ENCODE measurements at places on chromosomes 16 and 17. TPM values are rescaled to one million over a fixed set of nuclear protein-coding genes. Genes with fewer than 3 reads are reported as not detected.

Gene MYH10
- total RNA-seq = 49.9 TPM

Gene MRPL58
- 46.7 TPM for total RNA-seq

Gene NOL11
- total RNA-seq = 32.4 TPM

Gene GAST
- not detected for total RNA-seq

Gene C17orf78
- total RNA-seq = not detected

Gene ZKSCAN2
- 5.8 TPM for total RNA-seq

Gene TBC1D3D
- 0.41 TPM for total RNA-seq

Gene KRTAP2-1
- not detected for total RNA-seq

DNA sequence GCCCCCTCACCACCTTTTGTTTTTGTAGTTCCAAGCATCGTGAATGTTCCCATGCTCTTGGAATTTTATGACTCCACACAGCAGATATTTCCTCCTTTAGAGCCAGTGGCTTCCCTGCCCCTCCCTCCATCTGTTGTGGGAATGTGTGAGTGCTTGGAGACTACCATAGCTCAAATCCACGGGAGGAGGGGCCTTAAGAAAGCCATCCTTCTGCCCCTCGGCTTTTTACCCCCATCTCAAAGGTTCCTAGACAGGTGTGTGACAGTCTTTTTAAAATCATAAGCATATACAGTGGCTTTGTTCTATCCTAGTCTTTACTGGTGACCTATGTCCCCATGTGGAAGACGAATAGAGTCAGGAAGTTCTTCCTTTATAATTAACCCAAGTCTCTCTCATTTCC is 47.2 kb downstream of the YPEL2 start:
- no peak for DNase-seq

- DNase-seq = peak; percentile 6
Measured at GRCh38 chr17:79627184-79627765, 16.4 kb upstream of the RBFOX3 start.

- DNase-seq = no peak
Measured at GRCh38 chr17:47810200-47810821, 11.3 kb downstream of the OSBPL7 start.

GRCh38 chr17:40404003-40404402 is 13.7 kb downstream of the TOP2A start:
- no peak for DNase-seq

DNA sequence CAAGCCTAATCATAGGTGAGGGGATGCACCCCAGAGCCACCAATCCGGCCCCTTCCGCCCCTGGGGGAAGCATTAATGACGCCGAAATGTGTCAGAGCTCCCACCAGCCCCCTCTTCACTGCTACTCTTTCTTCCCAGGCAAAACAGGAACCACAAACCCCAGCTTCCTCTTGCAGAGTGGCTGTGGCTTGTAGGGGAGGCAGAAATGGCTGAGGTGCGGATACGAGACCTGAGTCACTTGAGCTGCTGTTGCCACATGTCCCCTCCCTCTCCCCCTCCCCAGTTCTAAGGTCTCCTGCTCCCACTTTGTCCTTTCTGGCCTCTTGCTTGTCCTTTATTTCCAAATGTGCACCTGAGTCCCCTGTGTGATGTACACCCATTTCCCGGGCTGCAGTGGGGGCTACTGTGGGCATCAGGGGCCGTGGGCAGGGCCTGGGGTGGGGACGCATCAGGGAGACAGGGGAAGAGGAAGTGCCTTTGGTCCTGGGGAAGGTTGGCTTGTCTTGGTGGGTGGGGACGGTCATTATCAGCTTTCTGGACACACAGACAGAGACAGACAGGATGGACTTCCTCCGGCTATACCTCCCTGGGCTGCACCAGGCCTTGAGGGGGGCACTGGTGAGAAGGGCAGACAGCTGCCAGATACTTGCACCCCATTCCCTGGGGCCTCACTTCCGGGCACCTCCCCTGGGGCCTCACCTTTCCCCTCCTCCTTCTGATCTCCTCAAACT is at the start of gene APOBR:
TSS of gene APOBR (plus strand) at position 523 of the 731 bp plus-strand sequence. CDS start at position 562, 39 bp downstream.
- DNase-seq = peak; percentile 53

DNA sequence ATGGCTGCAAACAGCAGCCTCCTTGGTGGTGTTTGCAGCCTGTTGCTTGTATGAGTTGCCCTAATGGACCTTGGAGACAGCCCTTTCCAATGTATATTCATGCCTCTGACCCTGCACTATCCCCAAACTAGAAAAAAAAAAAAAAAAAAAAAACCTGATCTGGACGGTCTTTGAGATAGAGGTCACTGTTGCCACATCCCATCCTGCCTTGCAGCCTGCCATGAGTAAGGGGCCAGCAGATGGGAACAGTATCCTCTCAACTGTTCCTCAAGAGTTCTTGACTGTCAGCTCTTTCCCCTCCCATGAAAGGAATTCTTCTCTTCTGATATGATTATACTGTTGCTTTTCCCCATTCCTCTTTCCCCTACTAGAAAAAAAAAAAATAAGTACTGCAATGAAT is 152.4 kb downstream of the SSH2 start:
- no peak for DNase-seq

GRCh38 chr16:77913738-77914253 is 108.6 kb upstream of the CLEC3A start:
- no peak for DNase-seq

- no peak for DNase-seq
Measured at GRCh38 chr17:29091606-29092289, 48.8 kb downstream of the PIPOX start.

DNA sequence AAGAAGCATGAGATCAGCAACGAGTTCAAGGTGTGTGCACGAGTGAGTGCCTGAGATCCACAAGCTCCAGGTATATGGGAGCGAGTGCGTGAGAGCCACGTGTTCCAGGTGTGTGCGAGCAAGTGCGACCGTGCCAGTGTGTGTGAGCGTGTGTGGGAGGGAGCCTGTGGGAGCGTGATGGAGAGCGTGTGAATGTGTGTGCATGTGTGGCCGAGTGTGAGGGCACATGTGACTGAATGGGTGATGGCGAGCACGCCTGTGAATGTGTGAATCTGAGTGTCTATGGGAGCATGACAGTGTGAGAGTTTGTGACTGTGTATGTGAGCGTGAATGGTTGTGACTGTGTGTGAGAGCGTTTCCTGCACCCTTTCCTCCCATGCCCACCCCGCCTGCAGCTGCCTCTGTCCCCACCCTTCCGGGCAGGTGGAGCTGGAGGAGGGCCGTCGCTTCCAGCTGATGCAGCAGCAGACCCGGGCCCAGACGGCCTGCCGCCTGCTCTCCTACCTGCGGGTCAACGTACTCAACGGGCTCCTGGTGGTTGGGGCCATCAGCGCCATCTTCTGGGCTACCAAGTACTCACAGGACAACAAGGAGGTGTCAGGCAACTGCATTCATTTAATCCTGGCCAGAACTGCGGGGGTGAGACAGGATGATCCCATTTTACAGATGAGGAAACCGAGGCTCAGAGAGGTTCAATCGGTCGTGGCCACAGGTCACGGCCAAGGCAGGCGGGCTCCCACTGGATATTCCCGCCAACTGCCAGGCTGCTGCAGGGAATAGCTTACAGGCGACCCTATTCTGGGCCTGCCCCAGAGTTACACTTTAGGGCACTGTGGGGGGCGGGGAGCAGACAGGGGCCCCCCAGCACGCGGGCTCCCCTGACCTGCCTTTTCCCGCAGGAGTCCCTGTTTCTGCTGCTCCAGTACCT is 3.7 kb downstream of the TMC8 start:
- DNase-seq = peak; percentile 58

- no peak for DNase-seq
Measured at GRCh38 chr17:78374189-78374588, 4.3 kb upstream of the PGS1 start.

- no peak for DNase-seq
Measured at GRCh38 chr16:80151722-80152111, 389.1 kb upstream of the DYNLRB2 start.

- peak; percentile 46 for DNase-seq
Measured at GRCh38 chr16:84184775-84185174, 2.1 kb downstream of the TAF1C start.

GRCh38 chr16:70765491-70765890 is 35.5 kb downstream of the VAC14 start:
- DNase-seq = no peak

- DNase-seq = no peak
Measured at GRCh38 chr16:3988011-3988410, 107.5 kb upstream of the CREBBP start.

- DNase-seq = no peak
Measured at GRCh38 chr16:54493594-54493993, 207.0 kb upstream of the IRX3 start.

GRCh38 chr16:10067835-10068234 is 114.4 kb downstream of the GRIN2A start:
- no peak for DNase-seq

GRCh38 chr17:17985555-17985954 is 12.9 kb downstream of the DRC3 start:
- no peak for DNase-seq

DNA sequence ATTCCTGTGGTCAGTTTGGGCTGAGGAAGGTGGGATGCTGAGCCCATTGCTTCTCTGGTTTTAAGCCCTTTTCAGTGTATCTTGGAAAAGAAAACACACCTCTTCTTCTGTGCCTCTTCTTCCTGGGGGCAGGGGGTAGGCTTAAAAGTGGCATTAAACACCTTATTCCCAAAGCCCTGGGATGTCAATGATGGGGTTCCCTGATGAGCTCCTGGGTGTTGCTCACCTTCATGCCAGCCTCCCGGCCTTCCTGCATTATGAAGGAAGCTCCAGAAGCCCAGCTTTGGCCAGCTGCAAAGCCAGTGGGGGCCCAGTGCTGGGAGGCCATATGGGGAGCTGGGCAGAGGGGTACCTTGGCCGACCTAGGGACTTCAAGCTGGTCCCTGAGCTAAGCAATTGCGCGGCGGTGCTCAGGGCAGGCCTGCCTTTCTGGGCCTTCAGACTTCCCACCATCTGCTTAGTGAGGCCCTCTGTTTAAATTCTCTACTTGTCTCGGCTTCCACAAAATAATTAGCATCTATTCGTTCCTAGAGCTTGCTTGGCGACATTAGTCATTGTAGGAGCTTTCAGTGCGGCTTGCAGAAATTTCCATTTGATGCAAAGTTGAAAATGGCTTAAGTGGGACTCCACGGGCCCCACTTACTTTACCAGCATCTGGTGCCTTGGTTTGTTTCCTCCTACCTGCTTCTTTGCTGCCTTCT is 121.7 kb upstream of the NLRP1 start:
- no peak for DNase-seq

GRCh38 chr17:36027761-36028160 is 10.0 kb upstream of the CCL23 start:
- no peak for DNase-seq

DNA sequence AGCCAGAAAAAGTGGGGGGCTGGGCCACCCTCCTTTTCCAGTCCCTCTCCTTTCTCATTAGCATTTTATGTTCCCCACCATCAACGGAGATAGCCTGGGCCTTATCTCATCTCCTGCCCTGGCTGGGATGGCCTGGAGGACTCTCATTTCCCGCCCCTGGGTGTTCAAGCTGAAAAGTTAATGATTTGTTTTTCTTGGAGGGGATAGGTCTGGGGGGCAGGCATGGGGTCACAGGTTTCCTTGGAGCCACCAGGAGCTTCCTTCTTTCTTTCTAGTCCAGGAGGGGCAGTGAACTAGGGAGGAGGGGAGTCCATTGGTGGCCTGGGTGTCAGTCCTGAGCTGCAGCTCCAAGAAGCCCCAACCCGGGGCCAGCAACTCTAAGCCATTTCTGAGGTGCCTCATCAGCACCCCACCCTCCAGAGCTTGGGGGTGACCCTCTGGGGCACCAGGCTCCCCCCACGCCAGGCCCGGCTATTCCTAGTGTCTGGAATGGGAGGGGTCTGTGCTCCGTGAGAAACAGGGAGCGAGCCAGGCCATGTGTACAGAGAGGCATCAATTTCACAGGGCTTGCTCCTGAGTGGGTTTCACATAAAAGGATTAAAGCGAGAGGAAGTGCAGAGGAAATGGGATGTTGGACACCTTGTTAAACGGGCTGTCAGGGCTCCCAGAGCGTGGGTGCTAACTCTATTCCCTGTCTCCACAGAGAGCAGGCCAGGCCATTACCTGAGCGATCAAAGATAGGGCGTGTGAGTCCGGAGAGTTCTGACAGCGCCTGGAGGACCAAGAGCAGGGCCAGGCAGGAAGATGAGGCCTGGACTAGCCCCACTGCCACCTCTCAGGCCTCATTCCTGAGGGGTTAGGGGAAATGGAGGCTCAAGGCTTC is 90.6 kb upstream of the LHX1 start:
- no peak for DNase-seq

GRCh38 chr17:73352261-73352660 is 40.5 kb upstream of the CDC42EP4 start:
- DNase-seq = no peak

GRCh38 chr16:78629173-78629572 is 529.7 kb downstream of the WWOX start:
- DNase-seq = no peak

- DNase-seq = no peak
Measured at GRCh38 chr17:31048780-31049179, 46.0 kb upstream of the NF1 start.

DNA sequence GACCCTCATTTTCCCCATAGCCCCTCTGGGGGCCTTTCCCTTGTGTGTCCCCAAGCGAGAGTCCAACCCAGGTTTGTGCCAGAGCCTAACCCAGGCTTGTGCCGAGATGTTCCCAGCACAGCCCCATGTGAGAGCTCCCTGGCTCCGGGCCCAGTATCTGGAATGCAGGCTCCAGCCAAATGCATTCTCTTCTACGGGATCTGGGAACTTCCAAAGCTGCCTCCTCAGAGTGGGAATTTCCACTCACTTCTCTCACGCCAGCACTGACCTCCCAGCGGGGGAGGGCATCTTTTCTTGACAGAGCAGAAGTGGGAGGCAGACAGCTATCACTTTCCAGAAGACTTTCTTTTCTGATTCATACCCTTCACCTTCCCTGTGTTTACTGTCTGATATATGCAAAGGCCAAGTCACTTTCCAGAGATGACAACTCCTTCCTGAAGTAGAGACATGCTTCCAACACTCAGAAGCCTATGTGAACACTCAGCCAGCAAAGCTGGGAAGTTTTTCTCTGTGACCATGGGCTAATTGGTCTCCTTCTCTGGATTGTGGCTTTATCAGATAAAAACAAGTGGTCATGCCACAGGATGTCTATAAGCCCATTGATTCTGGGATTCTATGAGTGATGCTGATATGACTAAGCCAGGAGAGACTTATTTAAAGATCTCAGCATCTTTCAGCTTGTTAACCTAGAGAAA is 2.5 kb upstream of the CCL2 start:
- peak; percentile 97 for DNase-seq

GRCh38 chr17:80955078-80955477 is 36.6 kb upstream of the CHMP6 start:
- peak; percentile 10 for DNase-seq

Measured in left cardiac atrium (tissue), 4 donors.